ENCODE measurements at places on chromosomes 4 and X.

DNA sequence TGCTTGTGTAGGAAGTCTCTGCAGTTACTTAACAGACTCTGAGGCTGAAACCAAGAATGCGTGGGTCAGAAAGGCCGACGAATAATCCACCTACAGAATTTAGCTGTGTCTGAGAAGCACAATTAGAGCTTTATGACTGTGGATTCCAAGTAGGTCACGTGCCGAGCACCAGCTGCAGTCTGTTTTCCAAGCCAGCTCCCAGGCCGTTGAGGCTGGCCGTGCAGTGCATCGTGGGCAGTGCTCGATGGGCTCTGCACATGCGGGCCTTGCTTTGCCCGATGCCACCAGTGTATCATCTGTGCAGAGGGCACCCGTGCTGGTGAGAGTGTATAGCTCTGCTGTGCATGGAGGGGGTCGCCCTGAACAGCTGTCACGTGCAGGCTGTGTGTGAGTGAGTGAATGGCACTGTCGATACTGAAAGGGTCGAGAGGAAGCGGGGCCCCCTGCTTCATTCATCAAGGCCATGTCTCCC lies 67.5 kb upstream of the CLDN34 start:
- peak; percentile 22 for DNase-seq

GRCh38 chrX:47198026-47198686 lies 4.5 kb downstream of the UBA1 start:
- DNase-seq: peak; percentile 56

- no peak for DNase-seq
Observed at GRCh38 chr4:54540931-54541330, 116.8 kb upstream of the KIT start.

- no peak for DNase-seq
Observed at GRCh38 chr4:13325744-13326143, 158.4 kb downstream of the RAB28 start.

- no peak for DNase-seq
Observed at GRCh38 chr4:91963486-91963885, 340.3 kb upstream of the GRID2 start.

GRCh38 chrX:82848111-82848510 lies 660.0 kb upstream of the POU3F4 start:
- DNase-seq: peak; percentile 41

DNA sequence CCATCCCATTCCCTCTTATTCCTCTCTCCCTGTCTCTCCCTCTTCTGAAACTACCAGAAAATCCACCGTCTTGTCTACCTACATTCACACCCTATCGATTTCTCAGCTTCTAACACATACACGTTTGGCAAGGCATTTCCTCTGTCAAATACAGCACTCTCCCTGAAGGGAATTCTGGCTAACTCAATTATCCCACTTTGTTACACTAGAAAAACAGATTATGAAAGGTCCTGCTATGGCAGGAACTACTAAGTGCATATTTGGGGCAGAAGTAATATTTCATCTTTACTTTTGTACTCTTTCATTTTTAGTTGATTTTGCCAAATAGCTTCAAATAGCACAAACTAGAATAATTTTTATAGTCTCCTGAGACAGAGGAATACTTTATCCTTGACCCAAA lies 46.6 kb upstream of the KLHL8 start:
- DNase-seq: no peak

DNA sequence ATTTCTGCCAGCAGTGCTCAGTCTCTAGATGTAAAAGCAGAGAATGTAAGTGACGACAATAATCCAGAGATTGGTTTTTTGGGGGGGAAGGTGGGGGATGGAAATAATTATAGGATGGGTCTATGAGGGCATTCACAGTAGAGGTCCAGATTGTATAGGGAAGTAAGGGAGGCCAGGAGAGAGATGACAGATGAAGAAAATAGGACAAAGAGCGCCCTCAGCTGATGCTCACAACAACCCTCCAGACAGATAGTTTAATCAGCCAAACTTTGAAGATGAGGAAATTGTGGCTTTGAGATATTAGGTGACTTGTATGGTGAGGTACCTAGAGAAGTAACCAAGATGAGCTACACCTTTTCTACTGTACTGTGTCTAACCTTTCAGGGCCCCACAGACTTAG lies 137.9 kb downstream of the MAGEB17 start:
- DNase-seq: no peak

DNA sequence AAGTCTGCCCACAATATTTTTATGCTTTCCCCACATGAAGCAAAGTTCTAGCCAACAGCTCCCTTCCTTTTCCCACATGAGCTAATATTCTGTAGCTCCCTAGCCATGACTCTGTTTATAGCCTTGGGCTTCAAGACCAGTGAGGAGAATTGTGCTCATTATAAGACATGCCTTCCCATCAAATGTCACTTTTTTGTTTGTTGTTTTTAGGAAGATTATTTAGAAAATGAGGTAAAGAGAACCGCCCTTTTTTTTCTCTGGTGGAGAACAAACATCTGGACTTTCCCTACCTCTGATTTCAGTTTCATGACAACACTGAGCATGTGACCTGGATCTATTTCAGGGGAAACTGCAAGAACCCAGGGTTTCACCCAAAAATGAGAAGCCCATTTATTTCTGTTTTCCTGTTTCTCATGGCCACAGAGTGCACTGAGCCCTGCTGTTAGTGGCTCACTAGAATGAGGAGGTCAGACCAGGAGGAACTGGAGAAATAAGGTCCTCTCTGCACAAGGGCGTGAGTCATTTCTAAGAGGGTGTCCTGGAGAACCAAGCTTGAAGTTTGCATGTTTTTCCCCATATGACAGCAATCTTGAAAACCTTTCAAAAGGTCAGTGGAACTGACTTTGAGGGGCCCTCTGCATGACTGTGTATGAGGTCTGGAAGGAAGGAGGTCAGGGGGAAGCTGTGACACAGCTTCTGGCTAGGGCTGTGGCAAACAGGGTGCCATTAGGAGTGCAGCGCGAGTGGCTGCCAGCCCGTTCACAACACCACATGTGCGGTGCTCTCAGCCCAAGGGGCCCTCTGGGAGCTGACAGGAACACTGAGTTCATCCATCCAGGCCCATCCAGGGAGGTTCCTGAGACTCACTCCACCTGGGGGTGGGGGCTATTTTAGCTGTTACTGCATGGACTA lies 55.2 kb downstream of the CHST7 start:
- DNase-seq: peak; percentile 14

GRCh38 chr4:101693842-101694398 lies 96.6 kb upstream of the BANK1 start:
- DNase-seq: peak; percentile 15

GRCh38 chrX:134423606-134424005 lies 36.4 kb upstream of the HPRT1 start:
- DNase-seq: peak; percentile 36

DNA sequence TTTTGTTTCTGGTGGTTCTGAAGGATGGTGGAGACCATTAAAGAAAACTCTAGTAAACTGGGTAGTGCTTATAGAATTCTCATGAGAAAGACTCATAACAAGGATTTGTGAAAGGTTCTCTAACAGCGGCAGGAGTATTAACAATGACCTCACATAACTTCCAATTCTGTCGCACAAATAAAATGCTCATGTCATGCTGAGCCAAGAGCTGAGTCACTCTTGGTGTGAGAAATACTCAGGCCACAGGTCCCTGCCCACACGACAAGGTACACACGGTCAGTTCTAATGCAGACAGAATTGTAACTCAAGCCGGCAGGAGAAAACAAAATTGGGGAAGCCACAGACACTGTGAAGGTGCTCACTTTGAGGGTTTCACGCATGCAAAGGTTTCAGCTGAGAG lies 34.4 kb upstream of the C4orf50 start:
- no peak for DNase-seq

DNA sequence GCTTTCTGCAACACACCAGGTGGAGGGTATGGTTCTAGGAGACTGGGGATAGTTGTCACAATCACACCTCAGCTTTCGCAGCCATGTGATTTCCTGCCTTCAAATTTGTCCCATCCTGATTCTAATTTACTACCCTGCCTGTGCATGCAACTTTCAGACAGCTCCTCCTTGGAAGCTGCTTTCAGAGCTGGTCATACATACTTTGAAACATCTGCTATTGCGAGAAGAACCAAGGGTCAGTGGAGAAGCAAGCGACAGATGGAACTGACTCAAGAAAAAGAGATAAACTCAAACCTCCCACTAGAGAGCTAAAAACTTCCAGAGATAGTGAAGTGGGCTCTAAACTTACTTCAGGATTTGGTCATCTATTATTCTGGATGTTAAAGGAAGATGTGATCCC lies 381.7 kb upstream of the FGF13 start:
- no peak for DNase-seq

DNA sequence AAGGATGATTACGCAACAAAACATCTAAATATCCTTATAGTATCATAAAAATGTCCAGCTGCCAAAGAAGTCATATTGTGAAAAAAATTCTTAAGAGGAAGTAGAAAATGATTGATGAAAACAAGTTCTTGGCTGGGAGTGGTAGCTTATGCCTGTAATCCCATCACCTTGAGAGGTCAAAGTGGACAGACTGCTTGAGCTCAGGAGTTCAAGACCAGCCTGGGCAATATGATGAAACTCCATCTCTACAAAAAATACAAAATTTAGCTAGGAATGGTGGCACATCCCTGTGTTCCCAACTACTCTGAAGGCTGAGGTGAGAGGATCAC lies 577.6 kb downstream of the KLHL13 start:
- no peak for DNase-seq

DNA sequence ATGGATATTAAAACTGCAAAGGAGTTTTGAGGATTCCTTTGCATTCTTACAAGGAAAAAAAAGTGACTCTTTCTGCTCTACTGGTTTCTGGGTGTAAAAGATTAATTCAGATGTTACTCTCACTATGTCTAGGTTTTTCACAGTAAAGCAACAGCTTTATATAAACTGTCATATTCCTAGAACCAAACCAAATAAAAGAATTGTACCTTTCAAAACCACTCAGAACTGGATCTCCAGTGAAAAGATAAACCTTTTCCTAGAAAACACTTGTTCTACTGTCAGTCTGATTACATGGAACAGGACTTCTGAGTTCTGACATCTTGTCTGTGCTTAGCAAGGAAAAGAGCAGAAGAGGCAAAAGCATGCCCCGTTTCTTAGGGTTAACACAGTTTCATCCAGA lies 5.0 kb upstream of the PPID start:
- no peak for DNase-seq

DNA sequence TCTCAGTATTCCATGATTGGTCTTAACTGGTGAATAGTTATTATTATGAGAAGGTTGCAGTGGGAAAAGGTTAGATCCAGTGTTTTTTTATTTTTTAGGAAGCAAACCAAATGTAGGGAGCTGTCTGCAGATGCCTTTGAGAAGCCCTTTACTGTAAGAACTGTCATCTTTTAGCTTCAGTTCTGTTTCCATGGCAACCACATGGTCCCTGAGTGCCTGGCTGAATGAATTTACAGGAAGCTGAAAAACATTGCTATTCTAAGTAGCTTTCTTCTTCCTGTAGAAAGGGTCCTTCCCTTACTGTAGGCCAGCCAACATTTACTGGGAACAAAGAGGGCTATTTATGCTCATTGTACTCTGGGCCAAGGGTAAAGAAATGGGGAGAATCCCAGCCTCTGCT lies 103.3 kb downstream of the DCLK2 start:
- DNase-seq: no peak
